ENCODE measurements at places on chromosomes 12 and 14.

- DNase-seq: peak; percentile 43
These were observed 98.0 kb downstream of the BBS10 start for GRCh38 chr12:76250256-76250655.

- DNase-seq: no peak
These were observed 16.5 kb upstream of the GABARAPL1 start for GRCh38 chr12:10196210-10196609.

- DNase-seq: no peak
These were observed 414 bp upstream of the CDK17 start for GRCh38 chr12:96400631-96401075.

GRCh38 chr12:118374909-118375308 is 1.4 kb upstream of the SUDS3 start:
- no peak for DNase-seq

DNA sequence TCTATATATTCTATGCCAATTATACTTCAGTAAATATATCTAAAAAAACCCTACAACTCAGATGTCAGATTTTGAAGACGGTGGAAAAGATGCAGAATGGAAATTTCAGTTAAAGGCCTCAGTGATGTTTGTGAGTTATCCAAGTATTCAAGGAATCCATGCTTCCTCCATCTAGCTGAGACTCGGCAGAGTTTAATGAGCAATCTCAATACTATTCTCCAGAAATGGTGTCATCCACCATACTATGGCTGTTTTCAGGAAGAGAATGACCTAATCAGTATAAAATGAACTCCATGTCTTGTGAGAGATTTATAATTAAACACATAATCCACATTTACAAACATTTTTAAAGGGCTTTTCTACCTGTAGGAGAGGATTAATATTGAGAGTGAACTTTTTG is 66.0 kb downstream of the KLHL28 start:
- peak; percentile 80 for DNase-seq

DNA sequence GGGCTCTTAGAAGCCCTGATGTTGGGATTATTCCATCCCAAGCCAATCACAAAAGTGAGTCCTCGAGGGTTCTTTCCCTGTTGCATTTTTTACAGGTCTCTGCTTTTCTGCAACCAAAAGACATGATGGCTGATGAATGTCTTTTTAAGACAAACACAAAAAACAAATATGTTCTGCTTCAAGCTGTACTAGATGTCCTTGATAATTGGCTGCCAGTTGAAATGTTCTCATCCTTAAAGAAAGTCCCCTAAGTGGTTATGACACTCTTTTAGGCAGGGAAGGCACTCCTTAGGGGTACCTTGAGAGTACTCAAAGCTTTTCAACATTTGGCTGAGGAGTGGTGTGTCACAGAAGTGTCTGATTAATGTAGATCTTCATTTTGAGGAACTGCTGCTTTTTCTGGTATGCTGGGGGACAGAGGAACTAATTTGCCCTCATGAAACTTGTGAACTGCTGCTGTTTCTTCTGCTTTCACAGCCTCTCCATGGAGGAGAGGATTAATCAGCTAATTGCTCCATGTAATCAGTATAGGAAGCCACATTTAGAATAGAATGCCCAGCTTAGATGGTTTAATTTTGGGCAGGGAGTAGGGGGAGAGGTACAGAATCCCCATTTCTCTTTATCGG is 22.8 kb upstream of the IGF1 start:
- no peak for DNase-seq

DNA sequence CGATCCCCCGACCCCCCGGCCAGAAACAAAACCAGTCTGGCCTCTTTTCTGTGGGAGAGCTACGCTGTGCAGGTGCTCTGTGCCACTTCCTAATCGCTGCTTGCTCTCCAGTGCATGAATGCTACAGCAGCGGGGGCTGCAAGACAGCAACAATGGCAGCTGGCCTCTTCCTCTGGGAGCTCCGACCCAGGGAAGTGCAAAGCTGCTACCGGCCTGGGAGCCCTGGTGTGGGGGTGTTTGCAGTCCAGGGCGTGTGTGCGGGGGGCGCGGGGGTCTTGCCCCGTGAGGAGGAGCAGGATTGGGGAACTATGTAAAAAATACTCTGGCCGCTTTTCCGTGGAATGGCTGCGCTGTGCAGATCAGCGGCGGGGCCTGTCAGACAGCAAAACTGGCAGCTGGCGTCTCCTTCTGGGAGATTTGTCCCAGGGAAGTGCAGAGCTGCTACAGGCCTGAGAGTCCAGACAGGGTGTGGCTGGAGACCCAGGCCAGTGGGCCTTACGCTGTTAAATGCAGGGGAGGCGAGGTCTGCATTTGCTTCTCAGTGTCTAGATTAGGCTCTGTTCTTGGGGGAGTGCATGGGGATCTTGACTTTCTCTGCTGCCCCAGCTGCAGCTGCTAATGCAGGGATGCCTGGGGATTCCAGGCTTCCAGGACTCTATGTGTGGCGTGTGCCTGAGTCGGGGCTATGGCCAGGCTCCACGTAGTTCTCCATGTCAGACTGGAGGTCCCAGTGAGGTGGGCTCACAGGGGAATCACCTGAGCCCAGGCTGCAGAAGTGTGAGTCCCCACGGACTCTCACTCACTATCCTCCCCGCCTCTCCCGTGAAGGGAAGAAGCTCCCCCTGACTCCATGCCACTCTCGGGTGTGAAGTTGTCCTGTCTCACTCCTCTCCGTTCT is 344.5 kb downstream of the AEBP2 start:
- no peak for DNase-seq

- DNase-seq: no peak
These were observed 140.6 kb downstream of the FBXL14 start for GRCh38 chr12:1453810-1454209.

GRCh38 chr12:104567832-104568486 is 111.2 kb downstream of the CHST11 start:
- no peak for DNase-seq

DNA sequence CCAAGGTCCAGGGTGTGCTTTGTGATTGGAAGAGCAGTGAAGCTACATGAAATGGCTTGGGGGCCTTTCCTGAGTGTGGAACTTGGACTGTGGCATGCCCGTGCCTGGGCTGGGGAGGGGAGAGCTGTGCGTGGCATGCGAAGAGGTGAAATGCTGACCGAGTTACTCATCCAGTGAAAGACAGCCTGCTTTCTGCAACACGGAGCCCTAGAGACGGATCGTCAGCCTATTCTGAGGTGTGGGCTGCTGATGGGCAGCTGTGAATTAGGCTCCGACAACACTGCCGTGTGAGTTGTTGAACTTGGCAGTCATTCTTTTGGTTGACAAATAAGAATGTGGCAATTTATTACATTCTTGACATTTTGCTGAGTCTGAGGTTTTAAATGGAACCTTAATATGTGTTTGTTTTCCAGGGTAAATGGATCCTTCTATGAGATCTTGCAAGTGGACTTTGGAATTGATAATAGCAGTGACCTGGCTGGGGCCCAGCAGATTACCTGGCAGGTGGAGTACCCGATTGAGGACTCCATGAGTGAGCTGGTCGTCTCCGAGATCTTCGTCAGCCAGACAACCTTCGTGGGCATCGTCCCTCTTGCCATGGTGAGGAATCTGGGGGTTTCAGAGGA is 453.9 kb downstream of the AACS start:
- DNase-seq: no peak

GRCh38 chr12:10094646-10095395 is 4.0 kb downstream of the CLEC1A start:
- no peak for DNase-seq

Measured in RKO (cell line).